Epithelial cell of esophagus (primary cell): ENCODE measurements at places on chromosomes 12 and 14.

DNA sequence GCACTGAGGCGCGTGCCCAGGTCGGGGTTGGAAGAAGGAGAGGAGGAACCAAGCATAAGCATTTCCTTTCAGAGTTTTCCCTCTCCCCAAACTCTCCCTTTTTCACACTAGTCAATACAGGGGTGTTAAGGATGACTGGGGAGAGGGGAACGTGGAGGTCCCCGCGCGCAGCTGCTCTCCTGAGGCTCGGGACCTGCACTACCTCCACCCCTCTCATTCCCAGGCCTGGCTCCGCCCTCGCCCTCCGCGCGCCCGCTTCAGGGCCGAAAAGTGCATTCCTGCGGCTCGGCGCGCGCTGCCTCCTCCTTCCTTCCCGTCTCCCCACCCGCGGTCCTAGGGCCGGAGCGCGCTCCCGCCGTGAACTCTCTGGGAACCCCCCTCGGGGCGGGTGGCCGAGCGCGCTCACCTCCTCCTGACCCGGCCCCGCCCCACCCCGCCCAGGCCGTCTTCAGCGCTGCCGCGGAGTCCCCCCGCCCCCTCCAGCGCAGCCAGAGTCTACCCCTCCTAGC is 11.3 kb downstream of the RARG start:
- DNase-seq, result peak; percentile 89

DNA sequence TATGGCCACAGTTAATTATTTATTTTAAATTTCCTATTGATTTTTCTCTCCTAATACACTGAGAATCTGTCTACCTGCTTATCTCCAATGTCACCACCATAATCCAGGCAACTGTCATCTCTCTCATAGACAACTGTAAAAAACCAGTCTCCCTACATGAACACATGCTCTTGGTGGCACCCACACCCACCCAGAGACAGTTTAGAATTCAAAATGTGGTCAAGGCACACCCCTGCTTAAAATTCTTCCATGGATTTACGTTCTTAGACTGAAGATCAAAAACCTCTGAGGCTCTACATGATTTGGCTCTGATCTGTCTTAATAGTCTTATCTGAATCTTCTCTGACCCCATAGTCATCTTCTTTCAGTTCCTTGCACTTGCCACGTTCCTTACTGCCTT is 241.1 kb upstream of the ABCD2 start:
- no peak for DNase-seq

DNA sequence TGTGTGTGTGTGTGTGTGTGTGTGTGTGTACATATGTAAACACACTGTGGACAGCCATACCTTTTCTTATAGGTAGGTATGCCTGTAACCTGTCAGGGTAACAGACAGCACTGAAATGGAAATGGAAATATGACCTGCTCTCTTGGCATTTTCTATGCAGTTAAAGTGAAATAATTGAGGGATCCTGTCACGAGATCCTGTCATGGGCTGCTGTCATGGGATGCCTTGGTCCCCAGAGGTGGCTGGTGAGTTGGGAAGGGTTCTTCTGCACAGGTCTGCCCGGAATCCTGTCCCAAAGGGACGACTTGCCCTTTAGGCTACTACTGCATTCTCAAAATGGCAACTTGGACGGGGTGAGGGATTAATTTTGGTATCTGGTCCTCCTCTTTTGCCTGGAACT is 47.3 kb downstream of the ELK3 start:
- DNase-seq, result no peak

DNA sequence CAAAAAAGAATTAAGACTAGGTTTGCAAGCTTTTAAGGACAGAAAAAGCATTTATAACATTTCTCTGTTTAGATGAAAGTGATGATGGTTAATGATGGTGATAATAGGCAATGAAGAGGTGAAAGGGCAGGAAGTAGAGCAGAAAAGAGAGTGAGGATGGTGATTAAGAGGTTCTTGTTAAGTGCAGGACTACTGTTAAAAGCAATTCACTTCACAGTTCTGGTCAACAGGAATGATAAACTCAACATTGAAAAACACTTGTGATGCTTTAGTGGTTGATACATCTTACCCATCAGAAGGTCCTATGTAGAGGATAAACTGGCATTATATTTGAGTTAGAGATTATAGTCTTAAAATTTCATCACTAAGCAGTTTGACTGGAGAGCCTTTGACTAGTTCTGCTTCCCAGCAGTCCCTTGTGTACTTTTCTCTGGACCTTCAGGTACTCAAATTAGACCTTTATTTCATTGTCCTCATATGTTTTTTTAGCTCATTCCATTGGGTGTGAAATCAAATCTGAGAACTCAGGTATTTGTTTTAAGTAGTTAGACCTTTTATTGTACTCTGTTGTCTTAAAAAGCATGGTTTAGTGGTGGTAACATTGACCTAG is 10.9 kb downstream of the RAP1B start:
- no peak for DNase-seq

DNA sequence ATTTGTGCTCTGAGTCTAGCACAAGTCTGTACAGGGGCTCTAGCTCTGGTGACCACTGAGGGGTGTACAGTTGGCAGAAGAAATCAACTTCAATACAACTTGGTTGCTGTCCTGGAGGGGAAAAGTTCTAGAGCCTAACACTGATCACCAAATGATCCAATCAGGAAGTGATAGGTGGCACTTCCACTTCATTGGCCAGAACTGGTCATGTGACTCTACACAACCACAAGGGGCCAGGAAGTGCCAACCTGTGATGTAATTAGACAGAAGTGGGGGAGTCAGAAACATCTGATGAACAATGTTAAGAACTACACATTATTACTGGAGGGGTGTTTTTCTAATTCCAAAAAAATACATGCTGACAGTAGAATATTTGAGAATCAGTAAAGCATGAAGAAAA is 401.6 kb downstream of the VRK1 start:
- DNase-seq, result no peak

GRCh38 chr12:105943525-105943924 is 195.2 kb downstream of the NUAK1 start:
- DNase-seq, result no peak

DNA sequence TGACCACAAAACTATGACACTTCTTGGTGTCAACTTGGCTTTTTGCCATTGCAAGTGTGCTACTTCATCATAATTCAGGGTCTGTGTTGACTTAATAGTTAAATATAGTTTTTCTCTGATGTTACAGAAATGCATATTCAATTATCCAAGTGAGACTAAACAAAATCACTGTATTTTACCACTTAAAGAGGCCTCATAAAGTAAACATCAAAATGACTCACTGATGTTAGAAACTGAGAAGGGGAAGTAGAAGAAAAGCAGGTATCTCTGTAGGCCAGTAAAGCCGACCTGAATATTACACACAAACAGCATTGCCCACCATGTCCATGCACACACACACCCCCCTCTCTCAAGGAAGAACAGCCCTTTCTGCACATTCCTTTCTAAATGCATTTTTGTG is 55.4 kb downstream of the RPAP3 start:
- no peak for DNase-seq

DNA sequence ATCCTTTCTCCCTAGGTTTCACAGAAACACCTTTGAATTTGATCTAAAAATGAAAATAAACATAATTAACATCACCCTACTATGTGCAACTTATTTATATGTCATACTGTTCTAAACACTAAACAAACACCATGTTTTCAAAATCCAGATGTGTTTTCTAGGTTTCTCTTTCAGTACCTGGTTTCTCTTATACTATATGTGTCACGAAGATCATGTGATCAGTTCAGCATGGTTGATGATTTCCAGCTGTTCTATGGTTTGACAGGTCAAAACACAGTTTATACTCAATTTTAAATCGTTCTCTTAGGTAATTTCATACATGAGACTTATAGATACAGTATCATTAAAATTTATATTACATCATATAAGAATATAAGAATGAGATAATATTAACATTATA is 373.1 kb downstream of the SOX5 start:
- no peak for DNase-seq

DNA sequence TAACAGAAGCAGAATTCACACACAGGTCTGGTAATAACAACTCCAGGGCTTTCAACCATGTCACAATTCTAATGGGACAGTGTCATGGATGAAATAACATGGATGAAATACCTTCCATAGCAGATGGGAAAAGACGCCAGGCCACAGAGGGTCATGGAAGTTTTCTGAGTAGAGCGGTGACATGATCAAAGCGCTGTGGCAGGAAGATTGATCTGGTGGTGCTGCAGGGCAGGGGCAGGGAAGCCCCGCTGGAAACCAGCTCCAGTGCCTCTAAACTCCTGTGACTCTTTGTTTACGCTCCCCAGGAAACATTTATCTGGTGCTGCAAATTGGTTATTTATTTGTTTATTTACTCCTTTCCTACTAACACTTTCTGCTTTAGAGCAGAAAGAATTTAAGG is 108.3 kb upstream of the HMGA2 start:
- DNase-seq, result no peak

- DNase-seq, result peak; percentile 34
Observed at GRCh38 chr12:104049278-104049902, 597 bp downstream of the GLT8D2 start.

GRCh38 chr12:92408072-92408900 is 262.6 kb upstream of the BTG1 start:
- DNase-seq, result peak; percentile 58

DNA sequence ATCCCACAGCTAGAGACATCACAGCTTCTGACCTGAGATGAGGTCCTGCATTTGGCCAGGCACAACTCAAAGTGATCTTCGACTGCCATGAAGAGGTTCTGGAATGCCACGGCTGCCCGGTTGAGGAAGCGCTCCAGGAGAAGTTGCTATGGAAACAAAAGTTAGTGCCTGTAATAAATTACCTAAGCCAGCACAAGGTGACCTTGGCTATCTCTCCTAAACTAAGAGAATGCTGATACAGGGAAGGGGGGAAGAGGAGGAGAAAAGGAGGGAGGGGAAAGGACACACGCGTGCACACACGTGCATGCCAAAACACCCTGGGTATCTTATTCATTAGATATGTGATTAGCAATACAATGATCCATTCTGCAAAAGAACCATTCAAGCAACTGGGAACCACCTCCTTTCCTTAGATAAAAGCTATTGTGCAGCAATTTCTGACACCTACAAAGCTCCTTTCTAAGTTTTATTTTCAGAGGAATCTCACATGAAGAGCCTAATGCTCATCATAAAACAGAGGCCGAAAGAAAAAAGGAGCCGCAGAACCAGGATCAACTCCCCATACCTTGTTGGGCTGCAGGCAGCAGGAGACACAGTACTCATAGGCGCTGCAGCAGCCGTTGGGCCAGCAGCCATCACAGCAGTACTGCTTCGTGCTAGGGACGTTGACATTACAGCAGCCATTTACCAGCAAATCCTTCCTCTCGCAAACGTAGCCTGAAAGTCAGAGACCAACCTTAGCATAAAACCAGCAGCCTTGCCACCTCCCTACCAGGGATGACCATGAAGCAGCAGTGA is 17.9 kb downstream of the SPRING1 start:
- no peak for DNase-seq

- DNase-seq, result no peak
Observed at GRCh38 chr12:104516821-104517220, 60.1 kb downstream of the CHST11 start.

DNA sequence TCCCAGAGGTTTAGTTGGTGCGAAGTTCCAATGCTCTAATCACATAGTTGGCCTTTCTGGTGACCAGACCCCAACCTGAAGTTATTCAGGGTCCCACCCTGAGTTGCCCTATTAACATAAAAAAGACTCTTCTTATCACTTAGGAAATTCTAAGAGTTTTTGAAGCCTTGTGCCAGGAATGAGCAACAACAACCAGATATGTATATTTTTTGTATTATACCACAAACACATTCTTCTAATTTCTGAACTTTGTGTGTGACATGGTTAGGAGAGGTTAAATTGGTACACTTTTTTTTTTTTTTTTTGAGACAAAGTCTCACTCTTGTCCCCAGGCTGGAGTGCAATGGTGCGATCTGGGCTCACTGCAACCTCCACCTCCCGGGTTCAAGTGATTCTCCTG is 320.4 kb upstream of the PDE3A start:
- DNase-seq, result no peak

DNA sequence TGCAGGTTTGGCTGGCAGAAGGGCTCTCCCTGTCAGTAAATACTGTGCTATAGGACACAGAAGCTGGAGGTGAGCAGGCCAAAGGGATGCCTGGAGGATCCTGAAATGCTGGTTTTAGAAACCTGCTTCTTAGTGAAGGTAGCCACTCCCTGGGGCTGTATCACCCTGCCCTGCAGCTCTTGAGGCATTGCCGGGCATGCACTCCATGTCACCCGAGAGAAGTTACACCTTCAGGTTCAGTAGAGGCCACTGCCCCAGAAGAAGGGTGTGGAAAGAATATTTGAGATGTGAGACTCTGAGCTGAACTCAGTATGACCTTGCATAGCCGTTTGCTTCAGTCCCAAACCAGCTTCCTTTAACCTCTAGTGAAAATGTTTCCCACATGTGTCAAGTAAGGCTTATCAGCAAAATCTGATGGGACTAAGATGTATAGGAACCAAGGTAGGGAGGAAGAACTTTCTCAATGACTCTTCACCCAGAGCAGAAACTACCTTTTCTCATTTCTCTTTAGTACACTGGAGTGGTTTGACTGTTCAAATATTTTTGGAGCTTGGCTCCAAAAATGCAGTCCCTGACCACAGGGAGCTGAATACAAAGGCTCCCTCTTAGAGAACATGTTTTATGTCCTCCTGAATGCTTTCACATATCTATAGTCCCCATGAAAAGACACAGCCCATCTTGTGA is 164.5 kb upstream of the DYRK2 start:
- DNase-seq, result peak; percentile 69

GRCh38 chr12:117208206-117208605 is 17.9 kb upstream of the FBXO21 start:
- no peak for DNase-seq

- DNase-seq, result peak; percentile 52
Observed at GRCh38 chr12:13534645-13535398, 338.3 kb downstream of the EMP1 start.

- DNase-seq, result no peak
Observed at GRCh38 chr14:72222046-72222445, 289.8 kb downstream of the RGS6 start.

DNA sequence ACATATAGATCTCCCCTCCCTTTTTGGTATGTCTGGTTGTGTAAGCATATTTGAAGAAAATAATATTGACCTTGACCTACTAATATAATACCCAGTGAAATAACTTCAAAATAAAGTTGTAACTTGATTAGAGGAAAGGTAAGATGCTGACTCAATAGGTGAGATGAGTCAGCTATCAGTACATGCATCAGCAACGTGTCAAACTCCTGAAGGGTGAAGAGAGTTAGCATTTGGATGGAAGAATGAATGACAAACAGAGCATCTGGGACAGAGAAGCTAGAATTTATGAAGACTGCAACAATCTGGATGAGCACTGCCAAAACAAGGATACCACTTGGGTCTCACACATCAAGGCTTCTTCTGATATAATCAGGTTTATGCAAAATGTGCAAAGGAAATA is 74.9 kb downstream of the PPP2R5E start:
- peak; percentile 84 for DNase-seq

DNA sequence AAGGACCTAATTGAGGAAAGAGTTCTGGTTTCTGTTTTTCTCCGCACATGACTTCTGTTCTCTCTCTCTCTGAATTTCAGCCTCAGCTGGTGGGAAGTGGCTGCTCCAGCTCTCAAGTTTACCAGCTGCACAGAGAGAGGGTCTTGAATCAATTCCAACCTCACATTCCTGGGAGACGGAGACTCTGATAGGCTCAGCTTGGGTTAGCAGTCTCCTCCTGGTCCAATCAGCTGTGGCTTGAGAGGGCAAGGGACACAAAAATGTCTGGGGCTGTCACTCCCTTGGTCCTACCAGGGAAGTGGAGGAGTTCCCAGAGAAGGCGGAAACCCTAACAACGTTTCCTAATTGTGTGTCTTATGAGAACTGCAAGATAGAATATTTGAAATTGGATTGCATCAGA is 7.0 kb downstream of the CCDC63 start:
- no peak for DNase-seq
